MCF 10A (cell line): ENCODE measurements at places on chromosomes 5 and 9. TPM values are rescaled to one million over a fixed set of nuclear protein-coding genes. Genes with fewer than 3 reads are reported as not detected.
A peak's percentile ranks its signal among the peaks of the same experiment; 100 is the strongest.

Gene SLC22A4
- 13.5 and 17.5 TPM in 2 replicates for total RNA-seq

Gene CDH9
- not detected in 2 replicates for total RNA-seq

Gene CNTNAP3
- 9.9 and 11.2 TPM in 2 replicates for total RNA-seq

DNA sequence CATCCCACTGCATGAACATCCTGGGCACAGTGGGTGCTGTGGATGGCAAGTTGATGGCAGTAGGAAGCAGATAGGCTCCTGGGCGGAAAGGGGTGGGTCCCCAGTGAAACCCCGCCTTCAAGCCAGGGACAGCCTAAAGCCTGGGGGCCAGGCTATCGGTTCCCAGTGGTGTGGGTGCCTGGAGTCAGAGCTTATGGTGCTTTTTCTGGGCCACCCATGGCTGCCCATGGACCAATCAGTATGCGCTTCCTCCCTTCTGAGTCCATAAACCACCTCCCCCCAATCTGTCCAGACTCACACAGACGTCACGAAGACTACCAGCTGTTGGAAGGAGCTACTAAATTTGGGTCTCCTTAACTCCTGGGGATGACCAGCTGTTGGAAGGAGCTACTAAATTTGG lies 17.5 kb upstream of the ECPAS start:
- no peak for DNase-seq
- no peak overlapping the region for H3K27ac ChIP-seq
- H3K36me3 ChIP-seq: no peaks in the 10 kb centered on the region
- H3K27me3 ChIP-seq: no peaks in the 10 kb centered on the region

DNA sequence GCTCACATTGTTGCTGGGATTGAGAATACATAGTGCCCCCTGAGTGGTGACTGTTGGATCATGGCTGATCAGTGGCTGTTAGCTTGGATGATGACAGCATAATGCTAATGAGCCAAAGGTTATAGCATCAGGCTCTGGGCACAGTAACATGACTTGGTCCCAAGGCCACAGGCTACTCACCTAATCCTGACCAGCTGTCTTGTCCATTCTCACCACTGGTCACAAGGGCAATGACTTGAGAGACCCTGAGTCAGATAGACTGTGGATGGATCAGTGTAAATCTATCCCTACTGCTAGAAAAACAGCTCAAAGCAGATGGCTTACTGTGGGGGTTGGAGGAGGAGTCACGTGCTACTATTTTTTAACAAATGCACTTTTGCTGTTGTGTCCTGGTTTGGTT lies 74.7 kb downstream of the AOPEP start:
- peak overlapping the region; percentile 72 for H3K4me3 ChIP-seq
- DNase-seq: no peak
- H3K36me3 ChIP-seq: peaks cover 6% of the 10 kb centered on the region
- H3K27me3 ChIP-seq: no peaks in the 10 kb centered on the region
- peak overlapping the region; percentile 94 for H3K27ac ChIP-seq
- H3K4me1 ChIP-seq: peaks cover 47% of the 10 kb centered on the region

DNA sequence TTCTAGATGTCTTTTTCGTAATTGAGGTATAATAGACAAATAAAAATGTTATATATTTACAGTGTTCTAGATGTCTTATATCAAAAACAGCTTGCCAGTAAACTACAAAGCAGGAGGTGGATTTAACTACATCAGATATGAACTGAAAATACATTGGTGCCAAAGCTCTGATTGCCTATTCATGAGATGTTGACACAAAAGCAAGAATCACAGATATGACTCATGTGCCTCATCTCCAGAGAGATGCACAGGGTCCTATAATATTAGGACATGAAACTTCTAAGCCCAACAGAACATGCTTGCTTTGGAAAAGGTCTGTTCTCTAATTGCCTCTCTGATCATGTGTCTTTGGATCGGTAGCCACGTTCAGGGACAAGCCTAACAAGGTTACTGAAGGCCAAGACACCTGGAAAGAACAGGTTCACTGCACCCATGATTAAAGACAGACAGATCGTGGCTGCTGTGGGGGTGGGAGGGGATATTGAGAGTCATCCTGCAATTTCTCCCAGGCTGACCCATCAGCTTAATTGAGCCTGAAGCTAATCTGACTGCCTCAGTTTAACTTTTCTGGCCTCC lies 16.8 kb downstream of the ABCA1 start:
- H3K27ac ChIP-seq: no peak overlapping the region
- no peak overlapping the region for H3K4me3 ChIP-seq
- peaks cover 13% of the 10 kb centered on the region for H3K4me1 ChIP-seq
- DNase-seq: no peak

DNA sequence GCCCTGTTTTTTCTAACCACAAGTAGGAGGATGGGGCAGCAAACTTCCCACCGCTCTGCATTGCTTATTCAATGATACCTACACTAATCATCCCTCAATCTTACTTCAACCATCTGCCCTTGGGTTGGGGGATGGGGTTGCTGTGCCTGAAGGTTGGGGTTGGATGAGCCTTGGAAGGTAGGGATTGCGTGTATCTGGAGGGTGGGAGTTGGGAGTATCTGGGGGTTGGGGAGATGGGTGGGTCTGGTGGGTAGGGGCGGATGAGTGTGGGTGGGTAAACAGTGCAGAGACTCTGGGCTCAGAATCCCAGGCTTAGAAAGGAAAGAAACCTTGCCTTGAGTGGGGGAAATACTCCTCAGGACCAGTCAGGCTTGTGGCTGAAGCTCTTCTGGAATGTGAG lies 467.4 kb downstream of the DIRAS2 start:
- no peak overlapping the region for H3K27ac ChIP-seq
- no peak overlapping the region for H3K4me3 ChIP-seq
- H3K4me1 ChIP-seq: no peaks in the 10 kb centered on the region
- peaks cover 45% of the 10 kb centered on the region for H3K27me3 ChIP-seq
- DNase-seq: no peak
- no peaks in the 10 kb centered on the region for H3K36me3 ChIP-seq

GRCh38 chr5:132853323-132853722 lies 12.9 kb downstream of the GDF9 start:
- no peak for DNase-seq
- no peaks in the 10 kb centered on the region for H3K4me1 ChIP-seq
- no peak overlapping the region for H3K4me3 ChIP-seq
- no peak overlapping the region for H3K27ac ChIP-seq
